ENCODE measurements at places on chromosomes 5 and 9.

GRCh38 chr5:121025671-121026070 is 561.6 kb downstream of the PRR16 start:
- no peak for DNase-seq

DNA sequence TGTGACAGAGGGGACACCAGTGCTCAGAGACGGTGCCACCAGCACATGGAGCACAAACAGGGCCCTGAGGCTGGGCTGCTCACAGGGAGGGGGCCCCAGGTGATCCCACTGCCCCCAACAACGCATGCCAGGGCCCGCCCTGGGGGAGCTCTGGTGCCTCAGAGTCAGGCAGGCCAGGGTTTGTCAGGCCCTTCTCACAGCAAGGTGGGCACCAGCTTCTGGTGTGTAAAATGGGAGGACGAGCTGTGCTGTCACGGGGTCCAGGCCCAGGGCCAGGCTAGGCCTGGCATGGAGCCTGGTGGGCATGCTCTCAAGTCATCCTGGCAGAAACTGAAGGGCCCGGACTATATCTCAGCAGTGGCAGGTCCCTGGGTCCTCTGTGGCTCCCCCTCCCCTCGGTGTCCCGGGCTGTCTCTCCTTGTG is 34.5 kb downstream of the PRRT1B start:
- DNase-seq: no peak

- no peak for DNase-seq
Measured at GRCh38 chr5:14495301-14495700, 86.3 kb upstream of the OTULINL start.

GRCh38 chr9:6805532-6805931 is 47.8 kb downstream of the KDM4C start:
- DNase-seq: no peak

DNA sequence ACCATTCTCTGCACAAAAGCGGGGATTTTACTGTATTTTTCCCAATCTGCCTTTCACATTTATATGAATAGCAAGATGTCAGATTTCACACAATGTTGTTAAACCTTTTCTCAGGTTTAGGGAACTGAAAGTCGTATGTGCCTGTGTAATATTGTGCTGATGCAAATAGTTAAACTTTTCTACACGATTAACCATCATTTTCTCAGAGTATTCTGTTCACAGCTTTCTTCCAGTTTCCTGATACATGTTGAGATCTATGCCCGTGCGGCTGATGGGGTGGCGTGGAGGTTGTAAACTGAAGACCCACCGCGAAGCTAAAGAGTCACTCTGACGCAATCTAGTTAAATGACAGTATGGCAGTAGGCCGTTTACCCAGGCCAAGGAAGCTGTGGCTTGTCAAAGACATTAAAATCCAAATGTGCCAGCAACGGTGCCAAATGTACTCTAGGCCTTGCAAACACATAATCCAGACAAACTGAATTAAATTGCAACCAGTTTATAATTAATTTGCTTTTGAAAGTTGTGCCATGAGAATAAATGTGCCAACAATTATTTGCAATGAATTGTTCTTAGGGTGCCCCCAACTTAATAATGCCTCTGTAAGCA is 145.7 kb downstream of the EBF1 start:
- no peak for DNase-seq

All from PC-9 (cell line).